ENCODE measurements at places on chromosomes 2 and 18.

GRCh38 chr2:7437716-7438632 is 520.8 kb downstream of the RNF144A start:
- DNase-seq = peak; percentile 37

DNA sequence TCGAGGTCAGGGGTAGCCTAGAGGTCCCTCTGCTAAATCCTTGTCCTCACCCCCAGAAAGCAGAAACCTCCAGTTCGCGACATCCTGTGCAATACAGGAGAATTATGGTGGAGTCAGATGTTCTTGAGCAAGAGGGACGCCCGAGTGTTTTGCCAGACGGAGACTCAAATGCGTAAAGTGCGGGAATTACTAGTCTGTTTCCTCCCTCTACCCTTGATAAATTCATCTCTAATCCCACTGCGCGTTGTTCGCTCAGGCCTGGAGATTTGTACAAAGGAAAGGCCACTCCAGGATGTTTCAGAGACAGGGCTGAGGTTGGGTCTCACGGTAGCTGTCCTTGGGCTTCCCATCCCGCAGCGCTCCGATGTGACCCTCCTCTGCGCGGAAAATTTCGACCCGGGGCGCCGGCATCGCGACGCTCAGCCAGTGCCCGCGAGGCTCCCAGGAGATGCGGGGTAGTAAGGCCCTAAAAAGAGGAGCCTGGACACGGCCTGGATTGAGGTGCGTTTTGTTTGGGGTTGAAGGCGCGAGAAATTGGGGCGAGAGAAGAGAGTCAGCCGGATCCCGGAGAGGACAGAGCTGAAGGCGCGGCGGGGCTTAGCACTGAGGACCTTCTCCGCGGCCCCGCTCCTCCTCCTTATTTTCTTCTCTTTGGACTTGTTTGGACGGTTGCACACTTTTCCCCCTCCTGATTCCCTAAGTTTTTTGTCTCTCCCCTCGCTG is 2.6 kb upstream of the NEUROD1 start:
- no peak for DNase-seq

- no peak for DNase-seq
Measured at GRCh38 chr2:29202819-29203495, 87.7 kb downstream of the CLIP4 start.

GRCh38 chr2:53508667-53509066 is 258.9 kb upstream of the CHAC2 start:
- no peak for DNase-seq

DNA sequence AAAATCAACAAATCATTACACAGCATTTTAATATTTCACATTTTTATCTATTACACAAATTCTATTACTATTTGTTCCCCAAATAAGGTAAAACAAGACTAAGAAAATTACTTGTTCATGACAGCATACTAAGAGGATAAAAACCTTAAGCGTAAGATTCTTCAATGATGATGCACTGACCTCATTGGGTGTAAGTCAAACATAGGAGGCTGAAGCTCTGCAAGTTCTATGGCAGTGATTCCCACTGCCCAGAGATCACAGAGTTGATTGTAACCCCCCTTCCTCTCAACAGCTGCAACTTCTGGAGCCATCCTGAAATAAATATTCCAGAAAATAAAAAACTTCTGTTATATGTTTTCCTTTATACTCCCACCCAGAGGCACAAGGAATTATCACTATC is 82.2 kb upstream of the CDKL4 start:
- DNase-seq = no peak

GRCh38 chr2:154912215-154912614 is 213.7 kb downstream of the KCNJ3 start:
- DNase-seq = no peak

DNA sequence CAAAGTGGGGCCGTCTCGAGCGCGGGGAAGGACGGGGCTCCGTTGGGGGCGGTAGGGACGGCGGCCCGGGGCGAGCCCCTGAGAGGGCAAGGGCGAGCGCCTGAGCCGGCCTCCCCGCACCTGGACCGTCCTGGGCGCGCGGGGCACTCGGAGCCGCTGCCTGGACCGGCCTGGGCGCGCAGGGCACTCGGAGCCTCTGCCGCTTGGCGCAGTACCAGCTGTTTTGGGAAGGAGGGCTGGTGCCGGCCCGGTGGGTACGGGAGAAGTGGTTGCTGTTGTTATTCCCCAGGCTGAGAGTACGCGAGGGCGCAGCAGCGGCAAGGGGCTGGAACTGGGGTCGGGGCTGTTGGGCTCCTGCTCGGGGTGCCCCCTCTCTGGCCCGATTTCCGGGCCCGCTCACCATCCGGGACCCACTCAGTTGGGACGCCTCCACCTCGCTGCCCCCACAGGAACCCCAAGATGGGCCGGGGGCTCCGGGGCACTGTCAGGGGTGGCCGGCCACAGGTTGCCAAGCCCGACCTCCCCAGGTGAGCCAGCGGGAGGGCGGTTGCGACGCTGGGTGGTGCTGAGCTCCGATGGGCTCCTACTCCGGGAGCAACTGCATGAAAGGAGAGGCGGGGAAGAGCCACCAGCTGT is 579 bp downstream of the ARHGEF4 start:
- DNase-seq = no peak

DNA sequence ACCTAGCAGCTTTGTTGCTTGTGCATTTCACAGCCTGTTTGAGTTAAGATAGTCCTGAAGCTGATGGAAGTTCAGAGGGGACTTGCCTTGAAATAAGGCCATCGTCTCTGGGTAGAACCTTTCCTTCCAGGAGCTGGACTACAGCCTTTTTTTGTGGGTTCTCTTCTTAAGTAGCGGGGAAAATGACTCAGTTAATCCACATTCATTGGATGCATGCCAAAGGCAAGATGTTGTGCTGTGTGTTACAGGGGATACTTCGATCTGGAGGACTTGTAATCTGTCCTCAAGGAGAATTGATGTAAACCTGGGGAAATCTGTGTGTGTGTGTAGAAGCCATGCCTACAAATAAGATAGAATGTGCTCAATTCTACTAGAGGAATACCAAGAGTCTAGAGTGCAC is 46.8 kb downstream of the RPIA start:
- DNase-seq = no peak

GRCh38 chr2:160700021-160700814 is 206.6 kb upstream of the RBMS1 start:
- no peak for DNase-seq

GRCh38 chr2:44579115-44579836 is 217.5 kb downstream of the CAMKMT start:
- DNase-seq = no peak

- no peak for DNase-seq
Measured at GRCh38 chr2:156132941-156133340, 199.6 kb downstream of the NR4A2 start.

DNA sequence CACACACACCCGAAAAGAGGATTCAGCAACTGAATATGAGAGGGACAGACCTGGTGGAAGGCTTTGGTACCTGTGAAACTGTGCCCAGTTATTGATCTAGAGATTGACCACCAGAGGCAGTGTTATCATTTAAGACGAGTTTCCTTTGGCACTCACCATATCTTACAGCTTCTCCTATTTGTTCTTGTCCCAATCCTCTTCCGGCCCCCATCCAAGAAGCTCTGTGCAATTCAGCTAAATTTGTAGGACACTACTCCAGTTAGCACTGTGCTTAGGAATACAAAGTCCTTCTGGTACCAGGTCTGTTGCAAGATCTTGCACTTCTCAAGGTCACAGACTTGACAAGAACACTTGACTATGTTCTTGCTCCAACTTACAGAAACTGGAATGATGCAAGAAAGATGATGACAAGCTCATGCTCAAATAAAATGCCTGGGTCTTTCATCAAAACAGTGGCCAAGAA is 177.7 kb downstream of the TMEM247 start:
- no peak for DNase-seq

DNA sequence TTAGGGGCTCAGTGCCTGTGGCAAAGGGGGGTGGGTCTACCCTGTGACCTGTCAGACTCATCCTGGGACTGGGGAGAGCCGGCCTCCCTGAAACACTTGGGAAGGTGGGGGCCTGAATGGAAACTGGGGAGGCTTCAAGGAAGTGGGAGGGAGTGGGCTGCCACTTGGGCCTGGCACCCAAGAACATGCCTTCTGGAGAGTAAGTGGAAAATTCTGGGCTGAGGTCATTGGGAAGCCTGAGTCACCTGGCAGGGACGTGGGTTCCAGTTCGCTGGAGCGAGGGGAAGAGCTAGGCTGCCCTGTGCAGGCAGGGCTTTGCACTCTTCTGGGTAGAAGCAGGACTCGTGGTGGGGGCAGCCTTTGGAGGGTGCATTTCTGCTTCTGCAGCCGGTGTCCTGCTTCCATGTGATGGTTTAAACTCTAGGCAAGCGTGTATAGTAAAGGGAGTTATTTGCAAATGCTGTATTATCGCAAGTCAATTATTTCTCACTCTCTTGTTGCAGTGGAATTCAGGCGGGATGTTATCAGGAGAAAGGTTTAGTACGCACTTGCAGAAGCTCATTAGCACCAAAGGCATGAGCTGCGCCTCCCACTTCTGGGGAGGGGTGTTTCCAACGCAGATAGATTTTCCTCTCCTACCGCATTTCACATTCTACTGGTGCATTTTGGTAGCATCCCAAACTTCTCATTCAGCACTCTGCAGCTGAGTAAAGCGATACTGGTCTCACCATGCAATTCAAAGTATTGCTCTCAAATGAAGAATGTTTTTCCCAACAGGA is 3.8 kb downstream of the LRRFIP1 start:
- no peak for DNase-seq

- no peak for DNase-seq
Measured at GRCh38 chr2:51638811-51639210, 606.9 kb upstream of the NRXN1 start.

GRCh38 chr2:36433311-36434217 is 78.0 kb downstream of the CRIM1 start:
- no peak for DNase-seq

- no peak for DNase-seq
Measured at GRCh38 chr18:77762014-77762413, 512.4 kb downstream of the GALR1 start.

GRCh38 chr18:37889963-37890362 is 324.4 kb upstream of the CELF4 start:
- no peak for DNase-seq

- no peak for DNase-seq
Measured at GRCh38 chr2:1476617-1477195, 63.4 kb downstream of the TPO start.

GRCh38 chr2:223599640-223600380 is 2.4 kb downstream of the SCG2 start:
- no peak for DNase-seq

GRCh38 chr2:238083919-238084318 is 16.2 kb upstream of the ESPNL start:
- no peak for DNase-seq

GRCh38 chr2:38947241-38948239 is 57.9 kb downstream of the ARHGEF33 start:
- DNase-seq = peak; percentile 73

DNA sequence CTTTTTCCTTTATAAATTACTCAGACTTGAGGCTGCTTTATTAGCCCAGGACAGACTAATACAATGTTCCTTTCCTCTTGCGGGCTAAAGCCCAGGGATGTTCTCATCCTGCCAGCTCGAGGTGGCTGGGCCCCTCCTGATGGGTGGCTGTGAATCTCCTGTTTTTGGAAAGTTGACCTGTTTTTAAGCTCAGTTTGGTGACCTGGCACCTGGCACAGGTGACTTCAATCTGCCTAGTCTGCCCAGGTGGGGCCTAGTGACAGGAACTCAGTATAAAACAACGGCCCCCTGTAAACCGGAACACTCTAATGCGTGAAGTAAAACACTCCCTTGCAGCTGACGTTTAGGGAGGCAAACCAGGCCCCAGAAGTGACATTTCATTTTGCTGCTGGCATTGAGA is 92.7 kb upstream of the SNTG2 start:
- no peak for DNase-seq

GRCh38 chr2:654896-655295 is 22.3 kb downstream of the TMEM18 start:
- DNase-seq = no peak

DNA sequence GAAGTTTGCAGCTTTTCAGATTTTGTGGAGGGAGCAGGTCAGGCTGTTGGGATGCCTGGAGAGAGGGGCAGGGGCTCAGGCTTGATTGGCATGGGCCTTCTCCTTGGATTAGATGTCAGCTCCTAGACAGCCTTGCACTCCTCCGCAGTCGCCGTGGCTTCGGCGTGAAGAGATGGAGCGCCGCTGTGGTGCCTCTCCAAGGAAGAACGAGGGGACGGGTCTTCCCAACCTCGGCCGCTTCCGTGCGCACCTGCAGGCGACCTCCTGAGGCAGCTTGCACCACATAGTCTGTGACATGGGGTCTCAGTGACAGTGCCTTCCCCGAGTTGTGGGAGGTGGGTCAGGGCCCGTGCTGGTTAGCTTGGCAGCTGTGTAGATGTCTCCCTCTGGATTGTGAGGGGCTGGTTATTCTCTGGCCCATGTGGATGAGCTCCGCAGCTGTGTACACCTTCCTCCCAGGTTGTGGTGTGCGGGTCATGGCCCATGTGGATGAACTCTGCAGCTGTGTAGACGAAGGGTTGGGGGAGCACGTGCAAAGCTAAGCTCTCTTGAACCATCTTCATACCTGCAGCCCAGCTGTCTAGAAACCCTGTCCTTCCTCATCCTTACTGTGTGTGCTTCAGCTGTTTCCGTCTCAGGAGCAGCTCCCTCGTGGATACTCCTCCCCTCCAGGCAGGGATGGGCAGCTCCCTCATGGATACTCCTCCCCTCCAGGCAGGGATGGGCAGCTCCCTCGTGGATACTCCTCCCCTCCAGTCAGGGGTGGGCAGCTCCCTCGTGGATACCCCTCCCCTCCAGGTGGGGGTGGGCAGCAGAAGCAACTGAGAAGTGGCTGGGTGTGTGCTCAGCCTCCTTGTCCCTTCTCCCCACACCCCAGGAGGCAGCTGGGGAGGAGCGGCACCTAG is 170.3 kb downstream of the LDLRAD4 start:
- no peak for DNase-seq

Measured in stimulated activated CD4-positive, alpha-beta T cell treated with anti-CD3 and anti-CD28 coated beads, Interleukin-2, amount 100 ng/mL, for 24 hours (primary cell).